Activated CD4-positive, CD25-positive, alpha-beta regulatory T cell (primary cell): ENCODE measurements at places on chromosomes 1 and 21.
A peak's percentile ranks its signal among the peaks of the same experiment; 100 is the strongest.

- no peak for DNase-seq
Observed at GRCh38 chr1:14340002-14340785, 258.3 kb upstream of the KAZN start.

- no peak for DNase-seq
Observed at GRCh38 chr1:199029855-199030254, 391.0 kb downstream of the PTPRC start.

DNA sequence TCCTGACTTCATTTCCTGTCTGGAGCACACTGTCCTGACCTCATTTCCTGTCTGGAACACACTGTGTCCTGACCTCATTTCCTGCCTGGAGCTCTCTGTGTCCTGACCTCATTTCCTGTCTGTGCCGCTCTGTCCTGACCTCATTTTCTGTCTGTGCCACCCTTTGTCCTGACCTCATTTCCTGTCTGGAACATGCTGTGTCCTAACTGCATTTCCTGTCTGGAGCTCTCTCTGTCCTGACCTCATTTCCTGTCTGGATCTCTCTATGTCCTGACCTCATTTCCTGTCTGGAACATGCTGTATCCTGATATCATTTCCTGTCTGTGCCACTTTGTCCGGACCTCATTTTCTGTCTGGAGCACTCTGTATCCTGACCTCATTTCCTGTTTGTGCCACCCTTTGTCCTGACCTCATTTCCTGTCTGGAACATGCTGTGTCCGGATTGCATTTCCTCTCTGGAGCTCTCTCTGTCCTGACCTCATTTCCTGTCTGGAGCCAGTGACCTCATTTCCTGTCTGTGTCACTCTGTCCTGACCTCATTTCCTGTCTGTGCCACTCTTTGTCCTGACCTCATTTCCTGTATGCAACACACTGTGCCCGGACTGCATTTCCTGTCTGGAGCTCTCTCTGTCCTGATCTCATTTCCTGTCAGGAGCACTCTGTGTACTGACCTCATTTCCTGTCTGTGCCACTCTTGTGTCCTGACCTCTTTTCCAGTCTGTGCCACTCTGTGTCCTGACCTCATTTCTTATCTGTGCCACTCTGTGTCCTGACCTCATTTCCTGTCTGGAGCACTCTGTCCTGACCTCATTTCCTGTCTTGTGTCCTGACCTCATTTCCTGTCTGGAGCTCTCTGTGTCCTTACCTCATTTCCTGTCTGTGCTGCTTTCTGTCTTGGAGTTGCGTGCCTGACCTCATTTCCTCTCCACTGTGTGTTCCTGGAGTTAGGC lies 27.6 kb downstream of the SKI start:
- DNase-seq = peak; percentile 54

- no peak for DNase-seq
Observed at GRCh38 chr1:178477841-178478240, 18.9 kb downstream of the CLEC20A start.

DNA sequence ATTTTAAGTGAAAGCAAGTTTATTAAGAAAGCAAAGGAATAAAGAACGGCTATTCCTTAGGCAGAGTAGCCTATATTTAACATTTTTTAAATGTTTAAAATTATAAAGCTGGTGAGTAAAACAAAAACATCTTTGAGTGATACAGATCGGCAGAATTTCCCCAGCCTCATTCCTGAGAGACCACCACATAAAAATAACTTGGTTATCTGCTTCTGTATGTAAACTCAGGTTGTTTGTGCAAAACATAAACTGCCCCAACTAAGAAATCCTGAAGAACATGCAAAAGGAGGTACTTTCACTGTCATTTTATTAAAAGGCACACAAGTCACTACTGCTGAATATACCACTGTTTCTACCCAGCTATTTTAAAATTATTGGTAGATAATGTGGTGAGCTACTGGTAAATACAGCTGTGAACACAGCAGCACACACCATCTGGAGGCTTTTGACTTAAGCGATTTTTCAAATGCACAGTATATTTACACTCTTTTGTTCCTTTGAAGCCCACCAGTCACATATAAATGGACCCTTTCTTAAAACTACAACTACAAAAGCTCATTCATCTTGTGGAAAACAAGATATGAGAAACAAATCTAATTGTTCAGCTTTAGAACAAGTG lies 119.3 kb downstream of the RERE start:
- DNase-seq = no peak

GRCh38 chr1:239155466-239156091 lies 230.8 kb upstream of the CHRM3 start:
- no peak for DNase-seq

DNA sequence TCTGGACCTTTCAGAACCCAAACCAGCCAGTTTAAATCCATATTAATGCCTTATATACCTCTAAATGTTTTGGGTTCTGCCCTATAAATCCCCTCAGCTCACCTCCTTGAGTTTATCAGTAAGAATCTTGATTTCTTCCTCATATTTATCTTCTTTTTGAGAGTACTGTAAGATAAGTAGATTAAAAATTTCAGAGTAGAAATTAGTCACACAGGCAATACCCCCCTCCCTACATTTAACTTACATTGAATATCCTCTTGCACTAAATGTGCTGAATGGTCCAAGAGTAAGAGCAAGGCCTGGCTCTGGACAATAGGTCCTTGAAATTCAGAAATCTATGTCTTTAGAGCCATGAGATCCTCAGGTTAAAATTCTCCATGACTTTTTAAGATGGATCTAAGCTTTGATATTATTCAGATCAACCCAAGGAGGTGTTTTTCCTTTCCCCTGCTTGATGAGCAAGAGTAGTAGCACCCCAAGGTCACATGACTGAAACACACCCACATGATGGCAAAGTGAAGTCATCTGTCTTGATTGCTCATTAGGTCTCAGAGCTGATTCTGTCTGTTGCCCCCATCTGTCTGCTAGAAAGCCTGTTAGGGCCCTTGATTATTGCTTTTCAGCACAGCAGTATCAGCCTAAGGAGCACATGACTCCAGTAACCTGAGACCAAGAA lies 15.8 kb upstream of the NUP210L start:
- DNase-seq = no peak

GRCh38 chr1:53576381-53576801 lies 117.2 kb downstream of the DMRTB1 start:
- DNase-seq = no peak

DNA sequence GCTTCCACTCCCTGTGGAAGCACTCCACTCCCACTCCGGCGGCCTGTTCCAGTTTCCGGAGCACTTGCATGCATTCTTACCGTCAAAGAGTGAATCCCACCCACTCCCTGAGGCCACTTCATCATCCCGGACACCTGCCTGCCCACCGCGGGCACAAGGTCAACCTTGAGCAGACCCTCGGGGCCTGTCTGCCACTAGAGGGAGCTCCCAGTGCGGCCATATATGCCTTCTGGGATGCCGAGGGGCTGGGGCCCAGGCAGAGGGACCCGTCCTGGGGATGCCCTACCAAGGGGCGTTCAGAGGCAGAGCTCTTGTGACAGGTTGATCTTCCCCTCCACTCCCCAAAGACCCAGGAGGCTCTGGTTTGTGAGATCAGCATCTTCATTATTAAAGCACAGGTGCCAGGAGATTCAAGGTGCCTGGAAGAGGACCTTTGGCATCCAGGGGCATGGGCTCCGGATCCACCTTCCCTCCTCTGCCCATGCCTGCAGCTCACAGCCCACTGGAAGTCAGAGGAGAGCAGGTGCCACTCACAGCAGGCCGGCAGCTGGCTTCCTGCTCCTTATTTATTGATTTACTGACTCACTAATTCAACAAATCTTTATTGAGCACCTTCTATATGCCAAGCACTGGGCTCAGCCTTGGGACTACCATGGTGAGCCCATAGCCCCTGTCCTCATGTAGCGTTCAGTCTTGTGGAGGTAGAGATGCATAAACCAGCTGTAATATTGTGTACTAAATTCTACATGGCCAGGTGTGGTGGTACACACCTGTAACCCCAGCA lies 47.3 kb downstream of the UBIAD1 start:
- no peak for DNase-seq

DNA sequence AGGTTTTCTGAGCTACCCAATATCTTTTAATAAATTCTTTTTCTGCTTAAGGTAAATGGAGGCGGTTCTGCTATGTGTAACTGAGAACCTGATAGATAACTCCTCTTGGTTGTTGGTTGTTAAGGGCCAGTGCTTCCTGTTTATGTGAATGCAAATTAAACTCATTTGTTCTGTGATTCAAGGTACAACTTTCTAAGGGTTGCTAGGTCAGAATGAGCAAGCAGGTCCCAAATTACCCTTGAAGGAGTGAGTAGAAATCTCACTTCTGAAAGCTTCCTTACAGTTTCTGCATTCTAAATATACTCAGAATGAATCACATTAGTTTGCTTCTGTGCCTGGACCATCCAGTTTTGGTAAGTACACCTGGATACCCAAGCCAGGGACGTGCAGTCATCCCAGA lies 15.5 kb upstream of the FAM78B start:
- no peak for DNase-seq

- DNase-seq = no peak
Observed at GRCh38 chr1:83043244-83043643, 955.7 kb downstream of the TTLL7 start.

GRCh38 chr1:73040811-73041210 lies 758.5 kb upstream of the NEGR1 start:
- no peak for DNase-seq

GRCh38 chr1:41461790-41462679 lies 22.4 kb downstream of the EDN2 start:
- no peak for DNase-seq

GRCh38 chr1:6592865-6593593 lies 9.6 kb downstream of the KLHL21 start:
- DNase-seq = no peak

GRCh38 chr1:34924759-34925555 lies 4.5 kb downstream of the DLGAP3 start:
- DNase-seq = no peak

DNA sequence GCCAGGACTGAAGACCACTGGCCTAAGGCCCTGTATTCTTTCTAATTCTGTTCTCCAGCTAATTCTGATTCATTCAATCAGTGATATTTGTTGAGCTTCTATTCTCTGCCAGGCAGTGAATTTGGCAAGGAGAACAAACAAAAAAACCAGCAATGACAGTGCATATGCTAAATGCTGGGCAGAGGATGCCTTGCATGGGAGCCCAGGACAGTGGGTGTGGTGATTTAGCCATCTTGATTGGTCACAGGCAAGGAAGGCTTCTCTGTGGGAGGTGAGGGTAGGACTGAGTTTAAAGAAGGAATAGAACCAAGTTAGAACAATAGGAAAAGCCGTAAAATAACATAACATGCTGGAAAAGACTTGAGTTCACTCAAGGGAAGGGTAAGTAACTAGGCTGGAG lies 9.2 kb upstream of the CPT2 start:
- DNase-seq = no peak

DNA sequence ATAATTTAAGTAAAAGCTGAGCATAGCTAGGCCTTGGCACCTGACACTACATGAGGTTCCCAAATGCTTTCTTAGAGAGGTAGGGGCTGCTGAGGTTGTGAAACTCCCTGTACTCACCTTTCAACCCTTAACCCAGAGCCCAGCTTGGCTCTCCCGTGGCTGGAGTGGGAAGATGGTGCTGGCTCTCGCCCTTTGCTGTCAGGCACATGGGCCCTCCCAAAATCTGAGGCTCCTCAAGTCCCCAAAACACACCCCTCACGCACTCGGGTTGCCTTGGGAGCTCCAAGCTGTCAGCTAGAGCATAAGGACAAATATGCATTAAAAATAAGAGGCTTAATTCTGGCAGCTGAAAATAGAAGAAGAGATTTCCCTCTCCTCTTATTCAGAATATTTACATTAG lies 46.7 kb upstream of the PLPPR4 start:
- no peak for DNase-seq

DNA sequence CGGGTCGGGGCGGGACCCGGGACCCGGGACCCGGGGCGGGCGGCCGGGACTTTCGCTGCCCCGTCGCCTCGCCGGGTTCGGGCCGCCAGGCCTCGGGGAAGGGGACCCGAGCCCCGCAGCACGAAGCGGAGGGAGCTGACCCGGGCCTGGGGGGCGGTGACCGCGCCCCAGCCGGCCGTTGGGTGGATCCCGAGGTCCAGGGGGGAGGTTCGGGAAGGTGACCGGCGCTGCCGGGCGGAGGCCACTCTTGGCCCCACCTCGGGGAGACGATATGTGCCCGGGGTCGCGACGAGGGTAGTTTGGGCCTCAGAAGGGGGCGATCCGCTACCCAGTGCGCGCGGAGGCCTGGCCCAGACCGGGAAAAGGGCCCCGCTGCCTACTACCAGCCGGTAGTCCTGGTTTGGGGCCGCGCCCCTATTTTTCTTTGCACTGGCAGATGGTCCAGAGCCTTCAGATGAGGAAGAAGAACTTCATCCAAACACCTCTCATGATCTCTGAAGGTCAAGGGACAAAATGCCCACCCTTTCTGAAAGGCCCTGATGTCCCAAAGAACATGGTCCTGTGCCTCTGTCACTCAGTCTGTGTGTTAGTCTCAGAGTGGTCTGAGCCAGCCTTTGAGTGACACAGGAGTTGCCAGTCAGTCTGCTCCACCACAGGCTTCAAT lies 766 bp downstream of the AGO4 start:
- DNase-seq = no peak

GRCh38 chr1:11196945-11197344 lies 7.8 kb downstream of the ANGPTL7 start:
- no peak for DNase-seq

DNA sequence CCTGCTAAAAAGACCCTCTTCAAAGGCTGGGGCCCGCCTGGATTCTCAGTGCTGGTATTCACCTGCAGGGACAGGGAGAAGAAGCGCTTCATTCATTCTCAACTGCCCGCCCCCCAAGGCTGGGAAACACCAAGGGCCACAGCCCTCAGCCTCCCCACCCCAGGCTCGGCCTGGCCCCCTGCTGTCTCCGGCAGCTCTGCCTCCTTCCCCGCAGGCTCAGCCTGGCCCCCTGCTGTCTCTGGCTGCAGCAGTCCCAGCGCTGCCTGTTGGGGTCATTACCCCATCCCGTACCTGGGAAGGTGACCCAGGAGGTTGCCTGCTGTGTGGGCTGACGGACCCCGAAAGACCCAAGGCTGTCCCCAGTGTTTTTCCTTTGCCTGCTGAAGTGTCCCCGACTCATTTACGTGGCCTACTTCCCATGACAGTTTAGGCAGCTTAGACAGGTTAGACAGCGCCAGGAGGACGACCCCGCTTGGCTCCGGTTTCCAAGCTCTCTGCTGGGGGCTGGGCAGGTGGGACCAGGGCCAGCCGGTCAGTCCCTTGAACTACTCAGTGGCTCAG lies 22.9 kb upstream of the CLSTN1 start:
- DNase-seq = no peak

- no peak for DNase-seq
Observed at GRCh38 chr1:50098591-50099021, 10.1 kb upstream of the ELAVL4 start.

DNA sequence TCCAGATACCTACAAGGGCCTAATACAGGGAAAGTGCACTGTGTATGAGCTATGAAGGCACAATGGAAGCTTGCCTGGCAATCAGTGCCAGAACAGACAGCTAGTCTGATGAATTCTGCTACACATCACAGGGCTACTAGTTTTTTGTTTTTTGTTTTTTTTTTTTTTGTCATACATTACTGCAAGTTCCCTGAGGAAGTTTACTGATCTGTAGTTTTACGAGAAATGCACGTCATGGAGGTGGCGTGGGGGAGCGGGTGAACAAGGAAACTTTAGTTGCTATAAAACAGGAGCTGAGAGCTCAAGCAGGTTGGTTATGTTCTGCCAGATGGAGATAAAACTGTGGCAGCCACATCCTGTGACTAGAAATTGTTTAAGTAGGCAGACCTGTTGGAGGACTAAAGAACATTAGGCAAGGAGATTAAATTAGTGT lies 17.7 kb downstream of the PTPRC start:
- DNase-seq = no peak

GRCh38 chr1:158200527-158200926 lies 19.8 kb downstream of the CD1D start:
- no peak for DNase-seq

GRCh38 chr1:21383785-21384401 lies 56.0 kb upstream of the NBPF3 start:
- DNase-seq = no peak
